ENCODE measurements at places on chromosomes 7 and 10.

GRCh38 chr10:66713387-66713786 lies 212.4 kb upstream of the LRRTM3 start:
- DNase-seq = no peak

GRCh38 chr10:124378881-124379471 lies 39.7 kb downstream of the OAT start:
- no peak for DNase-seq

GRCh38 chr10:3516234-3516922 lies 268.6 kb downstream of the KLF6 start:
- DNase-seq = no peak

DNA sequence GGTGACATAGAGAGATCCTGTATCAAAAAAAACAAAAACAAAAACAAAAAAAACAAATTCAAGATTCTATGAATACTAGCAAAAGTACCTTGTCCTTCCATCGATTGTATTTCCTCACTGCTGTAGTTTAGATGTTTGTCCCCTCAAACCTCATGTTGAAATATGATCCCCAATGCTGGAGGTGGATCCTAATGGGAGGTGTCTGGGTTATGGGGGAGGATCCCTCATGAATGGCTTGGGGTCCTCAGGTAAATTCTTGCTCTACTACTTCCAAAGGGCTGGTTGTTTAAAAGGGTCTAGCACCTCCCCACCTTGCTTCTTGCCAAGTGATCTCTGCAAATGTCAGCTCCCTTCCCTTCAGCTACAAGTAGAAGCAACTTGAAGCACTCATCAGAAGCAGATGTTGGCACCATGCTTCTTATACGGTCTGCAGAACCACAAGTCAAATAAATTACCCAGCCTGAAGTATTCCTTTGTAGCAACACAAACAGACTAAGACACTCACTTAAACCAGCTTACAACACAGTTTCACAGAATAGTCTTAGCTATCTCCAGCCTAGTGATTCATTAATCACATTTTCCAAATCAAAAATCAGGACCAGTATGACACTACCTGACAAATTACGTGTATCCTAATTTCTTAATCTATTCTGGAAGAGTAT lies 20.7 kb downstream of the ABI1 start:
- no peak for DNase-seq

GRCh38 chr10:57905861-57906260 lies 361.8 kb downstream of the IPMK start:
- no peak for DNase-seq

GRCh38 chr7:133433165-133433812 lies 180.4 kb downstream of the EXOC4 start:
- DNase-seq = no peak

GRCh38 chr10:115947104-115947503 lies 325.9 kb downstream of the GFRA1 start:
- no peak for DNase-seq

DNA sequence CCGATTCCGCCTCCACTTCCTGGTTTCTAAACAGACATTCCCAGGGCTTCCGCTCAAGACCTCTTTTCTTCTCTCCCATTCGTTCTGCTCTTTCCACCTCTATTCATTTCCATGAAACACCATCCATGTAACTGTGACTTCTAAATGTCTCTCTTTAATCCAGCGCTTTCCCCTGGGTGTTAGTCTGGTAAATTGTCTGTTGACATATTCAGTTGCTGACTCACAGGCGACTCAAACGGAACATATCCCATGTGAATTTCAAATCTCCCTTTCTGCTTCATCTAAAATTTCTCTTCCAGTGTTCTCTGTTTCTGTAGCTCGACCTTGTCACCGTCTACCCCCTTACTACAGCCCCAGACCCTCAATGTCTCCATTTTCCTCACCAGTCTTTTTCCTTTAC lies 119.1 kb downstream of the PFKFB3 start:
- DNase-seq = no peak

DNA sequence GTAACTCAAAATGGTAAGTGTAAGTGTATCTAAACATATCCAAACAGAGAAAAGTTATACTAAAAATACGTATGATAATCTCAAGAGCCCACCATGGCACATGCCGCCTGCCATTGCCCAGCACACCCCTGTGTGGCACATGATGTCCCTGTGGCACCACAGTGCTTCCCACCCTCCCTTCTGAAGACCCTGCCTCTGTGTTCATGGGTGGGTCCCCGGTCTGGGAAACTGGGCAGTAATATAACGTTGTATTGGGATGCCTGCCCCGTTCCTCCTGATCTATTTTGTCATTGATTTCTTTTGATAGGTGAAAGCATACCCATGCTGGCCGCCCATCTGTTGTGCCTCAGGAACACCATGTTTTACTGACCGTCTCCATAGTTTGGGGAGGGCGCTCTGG lies 296.8 kb upstream of the SHH start:
- no peak for DNase-seq

DNA sequence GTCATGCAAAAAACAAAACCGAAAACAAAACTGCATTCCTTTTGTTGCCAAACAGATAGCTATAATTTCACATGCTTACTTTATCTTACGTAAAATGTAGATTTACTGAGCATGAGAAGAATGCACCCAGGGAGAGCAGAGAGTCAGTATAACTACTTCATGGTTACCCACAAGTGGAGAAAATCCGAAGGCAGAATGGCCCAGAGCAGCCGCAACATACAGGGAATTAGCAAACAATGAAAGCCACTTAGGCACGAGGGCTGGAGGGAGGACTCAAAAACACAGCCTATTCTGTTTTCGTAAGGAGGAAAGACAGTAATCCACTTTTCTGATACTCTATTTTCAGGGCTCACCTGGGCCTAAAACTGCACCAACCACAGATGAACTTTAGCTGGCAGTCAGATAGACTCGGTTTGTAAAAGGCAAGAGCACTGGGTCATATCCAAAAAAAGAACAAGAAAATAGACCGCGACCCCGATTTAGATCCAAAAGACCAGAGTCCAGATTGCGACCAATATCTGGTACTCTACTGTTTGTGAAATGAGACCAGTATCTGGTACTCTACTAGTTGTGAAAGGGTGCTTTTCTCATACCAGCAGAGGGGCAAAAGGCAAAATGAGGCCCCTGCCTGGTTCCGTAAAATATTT lies 1.3 kb downstream of the ITPRIP start:
- no peak for DNase-seq

- DNase-seq = no peak
Measured at GRCh38 chr7:139702811-139703486, 74.8 kb downstream of the HIPK2 start.
